ENCODE measurements at places on chromosomes 16 and 17.

DNA sequence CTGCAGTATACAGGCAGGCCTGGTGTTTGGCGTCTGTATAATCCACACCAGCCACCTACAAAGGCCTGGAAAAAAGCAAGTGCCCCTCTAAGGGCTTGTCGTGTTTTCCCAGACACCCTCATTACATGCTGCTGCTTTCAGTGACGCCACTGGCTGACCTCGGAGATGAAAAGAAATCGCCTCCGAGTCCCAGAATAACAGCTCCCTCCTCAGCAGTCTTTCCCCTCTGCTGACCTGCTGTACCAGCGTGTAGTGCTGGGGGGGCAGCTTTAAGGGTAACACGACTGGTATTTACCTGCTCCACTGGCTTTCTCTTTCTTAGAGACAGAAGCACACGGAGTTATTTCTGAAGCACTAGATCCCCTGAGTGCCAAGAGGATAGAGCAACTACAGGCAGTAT is 296.8 kb downstream of the GRIN2A start:
- DNase-seq, result no peak

GRCh38 chr17:62566996-62567578 is 60.4 kb upstream of the MRC2 start:
- no peak for DNase-seq

- peak; percentile 29 for DNase-seq
Measured at GRCh38 chr17:16407911-16408588, 7.3 kb upstream of the TRPV2 start.

DNA sequence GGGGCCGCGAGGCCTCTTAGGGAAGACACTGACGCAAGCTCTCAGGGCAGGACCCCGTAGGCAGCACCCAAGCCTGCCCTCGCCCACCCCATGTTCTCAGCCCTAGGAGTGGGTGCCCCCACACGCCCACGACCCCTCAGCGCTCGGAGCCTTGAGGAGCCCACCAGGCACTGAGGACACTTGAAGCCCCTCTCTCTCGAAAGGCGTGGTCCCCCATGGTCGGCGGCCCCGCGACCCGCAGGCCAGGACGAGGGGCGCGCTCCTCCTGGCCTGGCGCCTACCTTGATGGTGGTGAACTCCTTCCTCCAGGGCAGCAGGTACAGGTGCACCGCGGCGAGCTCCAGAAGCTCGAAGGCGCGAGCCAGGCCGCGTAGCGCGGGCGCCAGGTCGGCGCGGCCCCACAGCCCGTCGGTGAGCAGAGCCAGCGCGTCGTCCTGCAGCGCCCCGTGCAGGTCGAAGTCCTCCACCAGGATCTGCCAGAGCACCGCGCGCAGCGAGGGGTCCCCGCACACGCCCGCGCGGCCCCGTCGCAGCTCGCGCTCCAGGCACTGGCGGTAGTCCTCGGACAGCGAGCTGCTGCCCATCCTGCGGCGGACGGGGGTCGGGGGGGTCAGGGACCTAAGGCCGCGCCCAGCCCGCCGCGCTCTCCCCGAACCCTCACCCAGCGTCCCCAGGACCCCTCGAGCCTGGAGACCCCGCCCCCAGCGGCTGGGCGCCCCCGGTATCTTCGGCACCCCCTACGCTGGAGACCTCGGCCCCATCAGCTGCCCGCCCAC is 668 bp downstream of the SPATA2L start:
- peak; percentile 56 for DNase-seq

GRCh38 chr16:20612551-20613480 is 36.6 kb upstream of the ACSM2B start:
- no peak for DNase-seq

GRCh38 chr16:87057951-87058560 is 259.1 kb downstream of the C16orf95 start:
- no peak for DNase-seq

DNA sequence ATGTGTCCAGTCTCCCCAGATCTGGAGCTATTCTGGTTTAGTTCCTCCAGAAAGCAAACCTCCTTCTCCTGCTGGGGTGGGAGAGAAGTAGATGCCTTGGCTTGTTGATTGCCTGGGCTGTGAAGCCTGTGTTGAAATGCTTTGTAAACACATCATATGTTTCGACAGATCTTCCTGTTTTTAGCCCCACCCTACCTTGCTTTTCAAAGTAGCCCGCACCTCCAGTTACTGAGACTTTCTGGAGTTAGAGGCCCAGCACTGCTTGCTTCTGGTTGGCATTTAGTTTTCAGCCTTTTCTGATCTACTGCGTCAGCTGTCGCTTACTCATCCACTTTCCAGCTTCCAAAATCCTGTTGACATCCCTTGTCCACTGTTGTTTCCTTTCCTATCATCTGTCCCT is 17.9 kb upstream of the NDEL1 start:
- DNase-seq, result no peak

GRCh38 chr16:75254359-75254837 is 3.0 kb upstream of the BCAR1 start:
- DNase-seq, result peak; percentile 92

GRCh38 chr16:28494121-28494851 is at the start of gene APOBR:
APOBR (plus strand) TSS chr16:28494643; CDS start chr16:28494682, 39 bp downstream.
- DNase-seq, result no peak

DNA sequence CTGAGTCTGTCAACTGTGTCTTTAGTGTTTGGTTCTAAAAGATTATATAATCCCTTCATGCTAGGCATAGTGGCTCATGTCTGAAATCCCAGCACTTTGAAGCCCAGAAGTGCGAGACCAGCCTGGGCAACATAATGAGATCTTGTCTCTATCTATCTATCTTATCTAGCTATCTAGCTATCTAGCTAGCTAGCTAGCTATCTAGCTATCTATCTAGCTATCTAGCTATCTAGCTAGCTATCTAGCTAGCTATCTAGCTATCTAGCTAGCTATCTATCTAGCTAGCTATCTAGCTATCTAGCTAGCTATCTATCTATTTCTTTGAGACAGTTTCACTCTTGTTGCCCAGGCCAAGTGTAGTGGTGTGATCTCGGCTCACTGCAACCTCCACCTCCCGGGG is 43.8 kb downstream of the SPAG9 start:
- no peak for DNase-seq

- DNase-seq, result no peak
Measured at GRCh38 chr16:27772093-27772825, 222.3 kb downstream of the KATNIP start.

- DNase-seq, result peak; percentile 83
Measured at GRCh38 chr17:70137451-70138230, 31.7 kb upstream of the KCNJ2 start.

GRCh38 chr17:74780443-74781238 is 4.5 kb upstream of the NAT9 start:
- no peak for DNase-seq

GRCh38 chr17:8421571-8421970 is 14.1 kb upstream of the NDEL1 start:
- no peak for DNase-seq

GRCh38 chr17:73343168-73343634 is 31.4 kb upstream of the CDC42EP4 start:
- peak; percentile 89 for DNase-seq

GRCh38 chr16:15963307-15963910 is 14.0 kb downstream of the ABCC1 start:
- no peak for DNase-seq

DNA sequence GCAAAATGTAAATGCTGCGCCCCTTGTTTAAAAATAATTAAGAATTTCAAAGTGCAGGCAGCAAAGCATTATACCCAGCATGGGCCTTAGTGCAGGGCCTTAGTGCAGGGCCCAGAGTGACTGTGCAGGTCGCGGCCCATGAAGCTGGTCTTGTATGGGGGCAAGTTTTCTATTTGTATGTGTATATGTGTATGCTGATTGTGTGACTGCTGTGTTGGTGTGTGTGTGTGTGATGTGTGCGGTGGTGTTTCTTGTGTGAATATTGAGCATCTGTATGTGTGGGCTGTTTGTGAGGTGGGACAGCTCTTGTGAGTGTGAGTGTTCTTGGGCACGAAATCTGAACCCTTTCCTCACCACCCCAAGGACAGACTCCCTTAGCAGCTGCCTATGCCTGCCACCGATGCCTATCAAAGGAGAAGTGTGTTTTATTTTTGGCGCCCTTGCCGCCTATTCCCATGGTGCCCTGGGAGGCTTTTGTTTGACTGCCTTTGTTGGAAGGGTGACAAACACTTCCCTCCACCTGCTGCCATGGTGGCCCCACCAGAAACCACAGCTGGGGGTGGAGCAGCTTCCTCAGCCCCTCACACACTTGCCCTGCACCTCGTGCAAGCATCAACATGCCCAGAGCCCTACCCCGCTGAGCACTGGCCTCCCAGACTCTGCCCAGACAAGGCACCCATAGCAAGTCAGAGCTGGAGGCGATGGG is 18.0 kb downstream of the CCR7 start:
- no peak for DNase-seq

- no peak for DNase-seq
Measured at GRCh38 chr17:51745993-51746392, 412.5 kb downstream of the CA10 start.

GRCh38 chr17:78168903-78169793 is 767 bp downstream of the SYNGR2 start:
- peak; percentile 86 for DNase-seq

DNA sequence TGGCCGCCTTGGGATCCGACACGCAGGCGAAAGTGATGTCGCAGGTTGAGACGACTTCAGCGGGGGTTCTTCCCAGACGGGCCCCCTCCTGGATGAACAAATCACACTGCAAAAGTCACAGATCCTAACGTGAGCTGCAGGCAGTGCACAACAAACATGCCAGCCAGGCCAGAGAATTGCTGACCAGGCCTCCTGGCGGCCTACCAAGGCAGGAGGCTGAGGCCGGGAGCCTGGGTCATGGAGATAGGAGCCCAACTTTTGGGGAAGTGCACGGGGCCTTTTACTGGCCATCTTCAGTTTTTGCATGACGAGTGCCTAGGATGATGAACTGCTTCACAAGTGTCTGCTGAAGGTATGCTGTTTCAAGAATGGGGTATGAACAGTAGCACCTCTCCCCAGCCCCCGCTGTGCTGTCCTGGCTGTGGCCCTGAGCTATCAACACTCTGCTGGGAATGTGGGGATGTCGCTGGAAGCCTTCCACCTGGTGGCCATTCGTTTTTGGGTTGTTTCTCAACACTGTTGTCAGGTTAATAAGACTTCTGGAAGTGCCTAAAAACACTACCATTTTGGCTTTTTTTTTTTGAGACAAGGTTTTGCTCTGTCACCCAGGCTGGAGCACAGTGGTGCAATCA is 12.2 kb upstream of the ROGDI start:
- no peak for DNase-seq

- DNase-seq, result no peak
Measured at GRCh38 chr17:6695565-6695964, 17.6 kb downstream of the SLC13A5 start.

GRCh38 chr17:10197721-10198508 is 491 bp downstream of the GAS7 start:
- peak; percentile 45 for DNase-seq

GRCh38 chr16:61606581-61606980 is 429.7 kb downstream of the CDH8 start:
- DNase-seq, result no peak

DNA sequence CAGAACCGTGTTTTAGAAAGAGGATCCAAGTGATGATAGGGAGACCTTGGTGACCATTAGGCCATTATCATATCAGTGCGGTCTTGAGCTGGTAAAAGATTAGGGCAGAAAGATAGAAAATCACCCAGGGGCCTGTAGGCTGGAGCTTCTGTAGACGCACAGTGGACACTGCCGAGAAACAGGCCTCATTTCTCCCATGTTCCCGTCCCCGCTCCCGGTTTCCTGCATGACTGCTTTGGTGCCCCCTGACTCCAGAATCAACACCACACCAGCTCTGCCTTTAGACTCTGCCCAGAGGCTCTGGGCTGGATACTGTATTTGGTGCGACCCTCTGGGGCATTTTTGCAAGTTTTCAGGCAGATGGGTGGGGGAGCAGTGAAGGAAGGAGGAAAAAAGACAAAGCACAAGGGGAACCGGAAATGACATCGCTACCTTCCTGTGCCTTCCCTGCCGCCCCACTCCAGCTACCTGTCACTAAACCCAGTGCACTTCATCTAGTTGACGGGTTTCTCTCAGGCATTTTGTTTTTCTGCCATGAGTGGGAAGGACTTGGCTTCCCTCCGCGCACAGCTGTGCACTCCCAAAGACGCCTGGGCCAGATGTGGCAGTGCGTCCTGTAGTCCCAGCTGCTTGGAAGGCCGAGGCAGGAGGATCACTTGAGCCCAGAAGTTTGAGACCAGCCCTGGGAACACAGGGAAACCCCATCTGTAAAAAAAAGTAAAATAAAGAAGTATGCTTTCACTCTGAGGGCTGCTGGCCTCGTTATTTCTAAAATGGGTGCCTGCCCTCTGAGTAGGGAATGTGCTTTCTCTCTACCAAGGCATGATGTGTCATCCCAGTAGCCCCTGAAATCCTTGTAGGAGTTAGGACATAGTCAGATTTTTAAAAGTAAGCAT is 214.1 kb downstream of the RPTOR start:
- DNase-seq, result peak; percentile 32

DNA sequence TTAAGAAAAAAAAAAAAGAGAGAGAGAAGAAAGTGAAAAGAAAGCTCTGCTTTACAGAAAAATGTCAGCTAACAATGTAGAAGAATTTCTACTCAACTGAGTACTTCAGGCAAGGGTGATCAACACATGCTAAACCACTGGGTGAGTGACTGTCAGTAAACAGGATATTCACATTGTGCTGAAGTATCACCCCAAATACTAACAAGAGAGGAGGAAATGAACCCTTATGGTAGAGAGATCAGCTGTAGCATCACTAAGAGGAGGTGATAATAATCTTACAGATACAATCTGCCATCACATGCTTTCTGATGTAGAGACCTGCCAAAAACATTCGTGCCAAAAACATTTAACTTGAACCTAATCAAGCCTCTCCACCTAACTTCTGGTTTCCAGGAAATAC is 30.7 kb upstream of the ICAM2 start:
- no peak for DNase-seq

- no peak for DNase-seq
Measured at GRCh38 chr17:37492167-37492566, 2.5 kb downstream of the DUSP14 start.

GRCh38 chr17:76204277-76204676 is 36.0 kb downstream of the RNF157 start:
- DNase-seq, result peak; percentile 81

DNA sequence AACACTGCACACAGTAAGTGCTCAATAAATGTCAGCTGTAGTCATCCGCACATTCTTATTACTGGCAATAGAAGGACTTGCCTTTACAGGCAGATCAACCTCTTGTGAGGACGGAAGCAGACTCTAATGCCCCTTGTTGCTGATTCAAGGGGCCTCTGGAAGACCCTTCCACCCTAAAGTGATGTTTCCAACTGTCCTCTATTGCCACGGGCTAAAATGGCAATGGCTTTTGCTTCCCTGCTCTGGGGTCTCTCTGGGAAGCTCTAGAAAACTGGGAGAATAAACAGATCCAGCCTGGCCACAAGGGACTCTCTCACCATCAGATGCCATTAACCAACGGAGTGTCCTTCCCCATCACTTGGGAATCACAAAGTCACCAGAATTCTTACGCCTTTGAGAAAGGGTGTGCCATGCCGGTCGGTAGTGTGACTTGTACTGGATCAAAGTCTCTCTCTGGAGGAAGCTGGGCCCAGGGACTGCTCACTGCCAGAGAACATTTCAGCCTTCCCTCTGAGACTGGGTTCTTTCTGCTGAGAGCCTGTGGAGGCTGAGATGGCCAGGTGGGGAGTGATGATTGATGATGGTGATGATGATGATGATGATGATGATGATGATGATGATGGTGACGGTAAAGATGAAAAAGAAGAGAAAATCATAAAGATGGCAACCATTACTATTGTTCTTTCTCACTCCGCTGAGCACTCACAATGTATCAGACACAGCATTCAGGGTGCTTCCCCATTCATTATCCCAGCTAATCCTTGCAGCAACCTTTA is 146.8 kb downstream of the CYLD start:
- DNase-seq, result no peak

All from AG20443 (cell line).